HCT116 (cell line): ENCODE measurements at places on chromosomes 11 and 22. TPM values are rescaled to one million over a fixed set of nuclear protein-coding genes. Genes with fewer than 3 reads are reported as not detected.

- DNase-seq = no peak
Measured at GRCh38 chr11:60360621-60361020, 17.7 kb upstream of the MS4A7 start.

DNA sequence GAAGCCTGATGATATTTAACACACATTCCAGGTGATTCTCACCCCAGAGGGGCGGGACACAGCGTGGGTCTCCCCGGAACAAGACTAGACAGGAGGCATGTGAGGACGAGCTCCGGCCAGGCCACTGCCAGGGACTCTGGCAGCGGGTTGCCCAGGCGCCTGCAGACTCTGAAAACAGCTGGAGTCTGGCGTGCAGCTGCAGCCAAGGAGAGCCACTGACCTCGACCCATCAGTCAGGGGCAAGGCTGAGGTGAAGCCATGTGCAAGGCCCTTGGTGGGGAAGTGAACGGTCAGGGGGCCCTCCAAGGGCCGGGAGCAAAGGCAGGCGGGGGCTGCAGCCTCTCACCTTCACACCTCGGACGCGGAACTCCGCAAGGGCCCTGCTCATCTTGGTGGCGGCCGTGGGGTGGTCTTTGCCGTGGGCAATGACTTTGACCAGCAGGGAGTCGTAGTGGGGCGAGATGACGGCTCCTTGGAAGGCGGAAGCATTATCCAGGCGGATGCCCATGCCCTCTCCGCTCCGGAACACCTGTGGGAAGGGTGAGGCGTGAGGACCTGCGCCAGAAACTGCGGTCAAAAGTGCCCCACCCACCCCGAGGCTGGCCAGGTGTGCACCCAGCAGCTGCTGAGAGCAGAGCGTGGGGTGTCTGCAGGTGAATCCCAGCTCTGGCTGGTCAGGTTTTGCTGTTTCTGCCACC is 6.7 kb downstream of the LRFN4 start:
- no peak for DNase-seq

GRCh38 chr11:113426686-113427085 is 39.1 kb downstream of the ANKK1 start:
- no peak for DNase-seq

The SGSM1 gene
- 5.1 TPM for total RNA-seq

DNA sequence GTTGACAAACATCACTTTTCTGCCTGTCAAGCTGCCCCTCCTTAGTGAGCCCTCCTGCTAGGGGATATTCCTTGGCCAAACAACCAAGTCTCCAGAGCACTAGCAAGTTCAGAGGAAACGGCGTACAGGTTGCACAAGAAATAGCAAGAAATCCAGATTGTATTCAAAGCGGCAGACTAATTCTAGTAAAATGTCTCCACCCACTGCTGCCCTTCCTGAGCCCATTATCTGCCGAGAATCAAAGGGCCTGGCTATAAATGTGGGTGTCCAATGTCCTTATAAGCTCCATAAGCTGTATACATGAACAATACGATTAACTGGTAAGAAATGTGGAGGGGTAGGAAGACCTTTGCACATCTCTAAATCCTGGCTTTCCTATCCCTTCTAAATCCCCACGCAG is 44.0 kb upstream of the AKIP1 start:
- no peak for DNase-seq

The MYOD1 gene
- not detected for total RNA-seq

- DNase-seq = no peak
Measured at GRCh38 chr22:22954656-22955055, 67.0 kb downstream of the IGLL5 start.

- DNase-seq = no peak
Measured at GRCh38 chr11:70210530-70210929, 7.4 kb downstream of the FADD start.

The FLRT1 gene
- total RNA-seq = 0.15 TPM

The MAJIN gene
- not detected for total RNA-seq

DNA sequence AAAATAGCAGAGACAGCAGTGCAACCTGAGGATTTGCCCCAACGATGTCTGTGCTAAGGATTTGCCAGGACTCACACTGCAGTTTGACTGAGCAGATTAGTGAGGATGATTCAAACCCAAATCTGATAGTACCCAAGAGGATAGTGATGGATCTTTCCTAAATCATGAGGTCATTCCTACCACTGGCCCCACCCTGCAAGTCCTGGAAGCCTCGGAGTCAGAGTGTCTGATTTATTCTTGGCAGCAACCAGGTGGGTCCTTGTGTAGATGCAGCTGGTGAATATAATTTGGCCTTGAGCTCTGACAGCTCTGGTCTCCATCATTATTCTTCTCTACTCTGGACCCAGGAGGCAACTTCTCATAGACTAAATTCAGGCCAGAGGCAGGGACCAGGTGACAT is 179.3 kb upstream of the RAG2 start:
- no peak for DNase-seq

DNA sequence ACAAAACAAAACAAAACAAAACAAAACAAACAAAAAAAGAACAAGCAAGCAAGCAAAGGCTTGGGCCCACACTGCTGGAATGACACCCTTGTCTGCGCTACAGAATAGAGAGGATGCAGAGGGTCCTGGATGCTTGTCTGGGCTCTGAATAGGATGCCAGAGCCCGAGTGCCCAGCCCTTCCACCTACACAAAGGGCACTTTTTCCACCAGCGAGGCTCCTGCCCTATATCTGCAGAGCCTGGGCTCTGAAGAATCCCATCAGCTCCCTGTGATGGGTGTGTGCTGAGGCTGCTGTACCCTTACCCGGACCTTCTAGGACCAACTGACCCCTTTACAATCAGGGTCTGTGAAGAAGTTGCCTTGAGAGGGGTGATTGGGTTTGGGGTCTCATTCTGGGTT is 221.2 kb downstream of the DSCAML1 start:
- no peak for DNase-seq

The ADAMTS15 gene
- total RNA-seq = 0.44 TPM

- DNase-seq = no peak
Measured at GRCh38 chr11:10460611-10461275, 5.7 kb downstream of the AMPD3 start.

The PTDSS2 gene
- total RNA-seq = 40.1 TPM

GRCh38 chr11:120869097-120869496 is 154.8 kb upstream of the TBCEL start:
- no peak for DNase-seq

- DNase-seq = no peak
Measured at GRCh38 chr11:96186806-96187205, 156.2 kb downstream of the MAML2 start.

The CDC42EP2 gene
- 15.4 TPM for total RNA-seq

The IGLL1 gene
- not detected for total RNA-seq

- DNase-seq = no peak
Measured at GRCh38 chr22:49208768-49209252, 618.9 kb downstream of the BRD1 start.

- no peak for DNase-seq
Measured at GRCh38 chr11:66143996-66144678, 74.1 kb downstream of the PACS1 start.

The CDCA5 gene
- total RNA-seq = 72.1 TPM

GRCh38 chr11:38721586-38722315 is 2123.7 kb upstream of the RAG2 start:
- DNase-seq = no peak

The HPX gene
- 4.6 TPM for total RNA-seq

The ACTN3 gene
- total RNA-seq = not detected

- peak; percentile 31 for DNase-seq
Measured at GRCh38 chr11:11813288-11813962, 28.3 kb upstream of the USP47 start.

The TBX1 gene
- 3.9 TPM for total RNA-seq

DNA sequence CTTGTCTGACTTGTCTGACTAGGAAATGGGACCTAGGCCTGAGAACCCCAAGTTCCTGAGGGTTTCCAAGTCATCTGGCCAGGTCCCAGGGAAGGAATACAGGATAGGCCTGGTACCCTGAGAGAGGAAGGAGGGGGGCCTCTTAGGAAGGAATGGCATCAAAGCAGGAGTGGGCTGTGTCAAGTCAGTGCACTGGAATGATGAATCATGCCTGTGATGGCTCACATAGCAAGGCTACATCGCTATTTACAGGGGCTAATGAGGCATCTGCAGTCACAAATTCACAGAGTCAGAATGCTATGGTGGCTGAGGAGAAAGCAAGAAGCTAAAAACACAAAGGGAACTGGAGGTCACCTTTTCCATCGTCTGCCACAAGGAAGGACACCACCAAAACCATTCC is 247.3 kb downstream of the NXPE2 start:
- no peak for DNase-seq

- DNase-seq = no peak
Measured at GRCh38 chr11:76073724-76074123, 132.6 kb downstream of the WNT11 start.

DNA sequence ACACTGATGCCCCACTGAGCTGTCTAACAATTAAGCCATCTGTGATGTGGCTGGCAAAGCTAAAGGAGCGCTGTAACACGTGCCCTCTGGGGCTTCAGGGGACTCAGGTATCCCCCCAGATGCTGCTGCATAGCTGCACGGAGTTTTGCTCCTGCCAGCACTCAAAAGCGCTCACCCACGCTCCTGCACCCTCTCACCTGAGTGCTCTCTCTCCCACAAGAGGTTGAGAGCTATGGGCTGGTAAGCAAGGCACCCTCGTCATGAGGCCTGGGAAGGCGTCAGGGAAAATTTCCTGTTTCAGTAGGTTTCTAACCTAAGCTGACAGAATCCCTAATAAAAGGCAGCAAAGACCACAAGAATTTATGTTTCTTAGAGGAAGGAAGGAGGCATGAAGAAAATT is 850.3 kb downstream of the OPCML start:
- DNase-seq = no peak

DNA sequence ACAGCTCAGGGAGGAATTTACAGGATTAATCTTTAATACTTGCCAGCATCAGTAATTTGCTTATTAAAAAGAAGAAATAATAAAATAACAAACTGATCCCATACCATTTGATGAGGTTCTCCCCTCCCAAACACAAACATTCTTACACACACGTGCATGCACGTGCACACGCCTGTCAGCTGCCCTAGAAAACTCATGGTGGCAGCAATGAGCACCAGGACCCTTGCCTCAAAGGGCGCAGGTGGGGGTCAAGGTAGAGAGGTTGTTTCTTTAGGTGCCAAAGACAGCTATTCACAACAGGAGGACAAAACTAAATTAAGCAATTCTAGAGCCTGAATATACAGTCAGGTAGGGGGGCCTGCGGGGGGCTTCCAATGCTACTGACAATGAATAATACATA is 219.3 kb downstream of the BUD13 start:
- no peak for DNase-seq

GRCh38 chr11:209275-210121 is 2.0 kb downstream of the RIC8A start:
- DNase-seq = no peak

GRCh38 chr11:44145011-44145775 is 49.7 kb downstream of the EXT2 start:
- no peak for DNase-seq

- DNase-seq = no peak
Measured at GRCh38 chr11:113296447-113297205, 17.8 kb upstream of the TTC12 start.
